Coronary artery (tissue), 2 donors: ENCODE measurements at places on chromosomes 16 and 17.
A peak's percentile ranks its signal among the peaks of the same experiment; 100 is the strongest.

DNA sequence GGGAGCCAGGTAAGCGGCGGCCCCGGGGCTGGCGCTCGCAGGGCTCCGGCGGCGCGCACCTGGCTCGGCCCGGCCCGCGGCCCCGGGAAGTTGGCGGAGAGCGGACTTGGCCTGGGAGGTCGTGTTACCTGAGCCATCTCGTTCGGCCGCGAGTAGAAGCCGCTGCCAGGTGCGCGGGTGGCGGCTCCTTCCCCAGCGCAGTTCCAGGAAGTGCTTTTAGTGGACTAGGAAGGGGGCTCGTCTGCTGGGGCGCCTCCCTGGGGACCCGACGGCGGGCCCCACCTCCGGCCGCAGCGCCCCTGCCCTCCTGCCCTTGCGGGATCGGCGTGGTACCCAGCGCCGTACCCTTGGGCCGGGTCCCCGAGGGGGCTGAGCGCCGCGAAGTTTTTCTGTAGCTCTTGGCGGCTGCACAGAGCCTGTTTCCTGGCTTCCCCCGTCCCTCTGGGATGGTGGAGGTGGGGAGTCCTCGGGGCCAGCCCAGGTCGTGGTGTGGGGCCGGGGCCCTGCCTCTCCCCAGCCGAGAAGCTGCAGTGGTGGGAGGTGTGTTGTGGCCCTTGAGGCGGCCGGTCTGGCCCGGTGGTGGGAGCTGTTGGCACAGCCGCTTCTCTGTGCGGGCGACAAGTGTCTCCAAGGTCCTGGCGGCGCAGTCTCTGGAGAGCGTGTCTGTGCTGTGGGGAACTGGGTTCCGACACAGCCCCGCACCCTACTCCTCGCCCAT, 96.9 kb downstream of the RAB11FIP4 start:
- no peak for DNase-seq

DNA sequence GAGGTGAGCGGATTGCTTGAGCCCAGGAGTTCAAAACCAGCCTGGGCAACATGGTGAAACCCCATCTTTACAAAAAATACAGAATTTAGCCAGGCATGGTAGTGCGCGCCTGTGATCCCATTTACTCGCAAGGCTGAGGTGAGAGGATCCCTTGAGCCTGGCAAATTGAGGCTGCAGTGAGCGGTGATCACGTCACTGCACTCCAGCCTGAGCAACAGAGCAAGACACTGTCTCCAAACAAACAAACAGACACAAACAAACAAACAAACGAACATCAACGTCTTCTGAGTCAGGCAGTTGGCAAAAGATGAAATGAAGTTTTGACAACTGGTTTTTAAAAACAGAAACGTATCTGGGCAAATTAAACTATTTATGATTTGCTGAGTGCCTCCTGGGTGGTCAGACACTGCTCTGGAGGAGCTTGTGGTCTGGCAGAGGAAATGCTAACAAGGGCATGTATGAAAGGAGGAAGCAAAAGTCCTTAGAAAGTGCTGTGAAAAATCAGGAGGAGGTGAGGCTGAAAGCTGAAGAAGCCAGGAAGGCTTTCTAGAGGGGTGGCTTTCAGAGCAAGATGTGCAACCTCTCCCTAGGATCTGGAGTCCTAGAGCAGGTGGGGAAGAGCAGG, 10.2 kb upstream of the KRT20 start:
- no peak for DNase-seq

GRCh38 chr16:87063543-87063942, 253.6 kb downstream of the C16orf95 start:
- peak; percentile 55 for DNase-seq

DNA sequence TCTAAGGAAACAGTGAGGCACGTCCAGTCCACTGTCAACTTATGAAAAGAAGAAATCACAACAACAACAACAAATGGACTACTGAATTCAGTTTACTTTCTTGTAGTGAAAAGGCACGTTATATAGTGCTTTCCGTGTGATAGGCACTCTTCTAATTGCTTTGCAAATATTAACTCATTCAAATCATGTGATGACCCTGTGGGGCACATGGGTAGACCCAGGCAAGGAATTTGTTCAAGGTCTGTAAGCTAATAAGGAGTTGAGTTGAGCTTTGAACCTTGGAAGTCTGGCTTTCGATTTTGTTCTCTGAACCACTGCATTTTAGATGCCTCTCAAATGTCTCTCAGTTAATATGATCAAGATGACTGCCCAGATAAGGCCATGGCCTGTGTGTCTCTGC, 295.1 kb upstream of the RBFOX1 start:
- no peak for DNase-seq

- no peak for DNase-seq
Observed at GRCh38 chr17:76642032-76642561, 1.5 kb downstream of the ST6GALNAC1 start.

DNA sequence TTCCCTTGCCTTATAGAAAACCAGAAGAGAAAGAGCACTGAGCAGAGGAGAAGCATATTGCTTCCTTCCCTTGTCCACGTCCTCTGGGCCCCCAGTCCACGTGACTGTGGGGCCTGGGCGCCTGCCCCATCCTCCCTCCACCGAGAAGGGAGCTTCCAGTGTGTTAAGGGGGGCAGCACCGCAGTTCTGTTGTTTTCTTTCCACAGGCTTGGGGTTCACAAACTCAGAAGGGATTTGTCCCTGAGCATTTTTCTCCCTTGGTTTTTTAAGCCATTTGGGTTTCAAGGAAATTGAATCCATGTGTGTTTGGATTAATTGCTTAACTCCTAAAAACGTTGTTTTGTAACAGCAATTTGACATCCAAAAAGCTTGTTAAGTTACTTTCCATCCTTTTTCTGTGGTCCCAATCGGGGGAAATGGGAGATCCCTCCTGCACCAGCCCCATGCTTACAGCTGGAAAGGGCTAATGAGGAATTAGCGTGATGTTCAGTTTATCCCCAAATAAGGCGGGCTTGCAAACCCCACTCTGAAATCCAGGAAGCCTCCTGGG, 347.5 kb upstream of the TNRC6C start:
- peak; percentile 67 for DNase-seq

DNA sequence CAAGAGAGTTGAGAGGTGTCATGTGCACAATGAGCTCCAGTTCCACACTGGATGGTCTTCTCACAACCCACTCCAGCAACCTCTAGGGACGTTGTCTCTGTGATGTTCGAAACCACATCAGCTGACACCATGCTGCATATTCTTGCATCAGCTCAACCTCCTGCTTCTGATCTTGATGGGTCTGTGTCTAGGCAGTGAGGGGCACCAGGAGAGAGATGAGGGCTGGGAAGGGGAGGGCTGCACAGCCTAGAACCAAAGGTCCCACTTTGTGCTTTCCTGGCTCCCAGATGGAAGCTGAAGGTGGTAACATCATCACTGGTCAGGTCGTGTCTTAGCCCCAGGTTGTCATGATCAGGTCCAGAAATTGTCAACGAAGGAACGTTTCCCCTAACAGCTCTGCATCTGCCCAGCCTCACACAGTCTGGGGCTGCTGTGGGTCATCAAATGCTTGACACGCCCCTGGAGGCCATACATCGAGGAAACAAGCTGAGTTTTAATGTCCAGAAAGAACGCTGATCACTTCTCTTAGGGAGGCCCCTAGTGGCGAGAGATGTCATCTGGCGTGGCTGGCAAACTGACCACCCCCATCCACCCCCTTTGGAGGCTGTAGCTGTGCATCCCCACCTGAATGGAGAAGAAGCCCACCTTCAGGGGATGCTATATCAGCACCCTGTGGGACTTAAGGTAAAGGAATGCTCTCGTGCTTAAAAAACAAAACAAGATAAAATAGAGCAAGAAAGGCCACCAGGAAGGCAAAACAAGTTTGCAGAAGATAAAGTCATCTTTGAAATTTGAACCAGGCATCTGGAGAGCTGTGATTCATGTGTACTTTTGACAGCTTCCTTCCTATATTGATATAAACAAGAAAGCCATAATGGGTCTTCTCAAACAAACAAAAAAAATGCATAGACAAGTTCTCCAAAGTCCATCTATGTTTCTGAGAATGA, 58.3 kb downstream of the WIPI1 start:
- DNase-seq, result no peak

DNA sequence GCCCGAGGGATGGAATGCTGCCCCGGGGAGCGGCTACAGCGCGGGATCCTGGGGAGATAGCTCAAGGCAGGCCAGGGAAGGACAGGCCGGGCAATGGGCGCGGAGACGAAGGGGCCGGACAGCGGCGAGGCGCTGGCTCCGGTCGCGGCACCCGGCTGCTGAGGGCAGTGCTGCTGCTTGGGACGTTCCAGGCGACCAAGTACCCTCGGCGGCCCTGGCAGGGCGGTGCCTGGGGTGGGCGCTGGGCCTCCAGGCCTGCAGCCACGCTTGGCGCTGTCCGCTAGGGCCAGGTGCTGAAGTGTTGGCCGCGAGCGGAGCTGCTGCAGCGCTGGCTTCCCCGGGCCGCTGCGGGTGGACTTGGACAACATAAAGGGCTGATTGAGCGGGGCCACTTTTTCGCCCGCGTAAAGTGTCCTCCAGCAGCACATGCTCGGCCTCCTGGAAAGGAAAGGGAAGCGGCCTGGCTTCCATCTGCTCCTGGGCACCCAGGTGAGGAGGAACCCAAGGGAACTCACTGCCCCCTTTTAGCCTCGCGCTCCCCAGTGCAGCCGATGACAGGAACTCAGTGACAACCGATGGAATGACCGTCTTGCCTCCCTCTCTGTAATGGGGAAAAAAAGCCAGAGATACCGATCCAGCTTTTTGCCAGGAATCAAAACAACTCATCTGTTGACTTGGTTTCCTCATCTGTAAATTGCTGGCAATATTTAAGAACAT, 23.7 kb downstream of the CLEC3A start:
- peak; percentile 78 for DNase-seq

DNA sequence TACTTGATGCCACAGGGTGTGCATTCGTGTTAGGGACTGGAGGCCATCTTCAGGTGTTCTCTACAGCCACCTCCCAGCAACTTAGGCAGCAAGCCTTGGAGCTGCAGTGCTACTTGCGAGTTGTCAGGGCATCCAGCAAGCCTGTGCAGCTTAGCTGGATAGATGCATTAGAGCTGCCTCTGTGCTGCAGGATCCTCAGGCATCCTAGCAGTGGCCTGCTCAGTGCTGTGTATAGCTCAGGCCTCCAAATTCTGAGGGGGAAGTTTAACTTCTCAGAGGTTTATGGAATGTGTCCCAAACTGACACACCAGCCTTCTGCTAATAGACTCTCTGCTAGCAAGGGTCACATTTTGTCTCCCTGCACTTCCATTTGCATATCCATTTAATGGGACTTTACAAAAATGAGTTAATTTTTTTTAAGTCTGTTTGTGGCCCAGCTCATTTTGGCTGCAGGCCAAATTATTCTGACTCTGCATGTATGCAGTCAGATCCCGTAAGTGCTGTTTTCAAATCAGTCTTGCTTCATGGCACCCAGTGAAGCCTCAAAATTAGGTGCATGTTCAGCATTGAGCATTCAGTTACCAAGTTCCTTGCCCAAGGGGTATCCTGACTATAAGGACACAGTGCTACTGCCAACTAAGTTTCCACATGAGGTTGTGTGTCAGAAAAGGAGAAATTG, 6.8 kb downstream of the GABARAPL2 start:
- no peak for DNase-seq

DNA sequence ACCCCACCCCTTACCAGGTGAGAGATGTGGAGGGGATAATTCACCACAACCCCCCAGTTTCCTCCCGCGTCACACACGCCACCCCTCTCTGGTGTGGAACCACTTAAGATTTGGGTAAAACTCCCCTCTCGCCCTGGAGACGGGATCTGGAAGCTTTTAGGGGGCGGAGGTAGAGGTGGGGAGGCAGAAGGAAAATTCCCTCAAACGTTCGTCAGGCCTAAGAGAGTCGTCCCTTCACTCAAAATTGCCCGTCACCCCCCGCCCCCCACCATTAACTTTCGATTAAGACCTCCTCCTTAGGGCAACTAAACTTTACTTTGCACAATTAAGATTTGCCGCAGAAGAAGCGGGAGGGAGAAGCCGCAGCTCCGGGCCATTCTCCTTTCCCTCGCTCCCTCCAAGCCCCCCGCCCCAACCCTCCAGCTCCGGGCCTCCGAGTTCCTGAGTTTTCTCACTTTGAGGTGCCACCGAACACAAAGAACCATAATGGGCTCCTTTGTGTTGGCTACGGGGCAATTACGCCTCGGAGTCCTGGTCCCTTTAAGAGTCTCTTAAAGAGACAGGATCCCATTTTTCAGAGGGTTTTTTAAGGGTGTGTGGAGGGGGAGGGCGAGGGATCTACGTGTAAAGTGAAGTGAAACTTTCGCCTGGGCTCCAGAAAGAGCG, 985 bp upstream of the FZD2 start:
- DNase-seq, result no peak

- no peak for DNase-seq
Observed at GRCh38 chr16:21125191-21125590, 25.5 kb downstream of the DNAH3 start.

- DNase-seq, result no peak
Observed at GRCh38 chr17:72942579-72942978, 149.9 kb downstream of the SLC39A11 start.

- no peak for DNase-seq
Observed at GRCh38 chr17:40993839-40994238, at the start of gene KRTAP3-3. KRTAP3-3 (minus strand) TSS chr17:40994164; CDS start chr17:40994097, 67 bp downstream.

DNA sequence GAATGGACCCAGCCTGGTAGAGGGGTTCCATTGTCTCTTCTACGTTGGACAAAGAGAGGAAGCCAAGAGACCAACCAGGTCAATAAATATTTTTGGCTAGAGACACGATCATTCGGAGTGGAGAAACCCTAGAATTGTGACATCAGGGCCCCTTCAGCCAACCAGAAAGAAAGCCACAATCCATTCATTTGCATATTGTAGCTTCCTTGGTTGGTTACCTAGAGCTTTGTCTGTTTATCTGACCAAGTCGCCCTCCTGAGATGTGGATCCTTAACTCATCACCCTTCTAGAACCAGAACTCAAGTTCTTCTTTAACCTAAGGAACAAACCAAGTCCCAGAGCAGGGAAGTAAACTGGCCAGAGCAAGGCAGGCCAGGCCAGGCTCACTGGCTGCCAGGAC, at the start of gene CCDC182:
Gene CCDC182 (minus strand): TSS at position 58 of the 400 bp plus-strand sequence. CDS start 27 bp downstream, at position 31.
- DNase-seq, result no peak

- no peak for DNase-seq
Observed at GRCh38 chr16:82682767-82683166, 56.0 kb downstream of the CDH13 start.

DNA sequence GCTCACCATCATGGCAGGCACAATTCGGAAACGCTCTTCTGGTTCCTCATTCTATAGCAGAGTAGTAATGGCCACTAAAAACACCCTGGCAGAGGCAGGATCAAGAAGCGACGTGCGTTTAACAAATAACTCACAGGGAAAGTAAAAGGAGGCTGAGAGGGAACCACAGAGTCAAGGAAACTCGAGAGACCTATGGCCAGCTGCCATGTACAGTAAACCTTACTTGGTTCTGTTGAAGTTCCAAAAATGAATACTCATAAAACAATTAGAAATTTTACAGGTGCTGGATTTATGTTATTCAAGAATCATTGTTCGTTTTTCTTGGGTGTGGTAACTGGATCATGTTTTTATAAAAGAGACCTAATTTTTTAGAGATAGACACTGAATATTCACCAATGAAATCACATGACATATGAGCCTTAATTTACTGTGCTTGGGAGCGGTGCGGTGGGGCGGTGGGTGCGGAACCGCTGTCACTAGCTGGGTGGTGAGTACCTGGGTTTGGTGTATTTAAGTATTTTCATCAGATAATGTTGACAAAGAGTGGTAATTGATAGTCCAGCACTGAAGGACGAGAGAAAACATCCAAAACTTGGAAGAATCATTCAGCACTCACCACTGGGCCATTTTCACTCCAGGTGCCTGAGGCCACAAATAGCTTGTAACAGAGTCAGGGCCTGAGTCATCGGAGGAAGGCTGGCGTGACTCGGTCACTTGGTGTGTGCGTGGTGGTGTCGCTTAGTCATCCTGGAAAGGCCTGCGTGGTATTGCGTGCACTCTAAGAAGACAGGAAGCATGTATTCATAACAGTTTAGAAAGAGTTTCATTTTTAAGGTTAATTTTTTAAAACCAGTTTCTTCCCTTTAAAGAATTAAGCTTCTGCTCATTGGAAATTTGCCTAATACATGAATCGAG, 135.4 kb upstream of the CHMP6 start:
- DNase-seq, result no peak

- DNase-seq, result no peak
Observed at GRCh38 chr16:68381363-68381724, 67.0 kb downstream of the SMPD3 start.
